CD4-positive, alpha-beta T cell treated with Interleukin-12 subunit alpha and Interleukin-12 subunit beta, for 1 hour (primary cell): ENCODE measurements at places on chromosomes 12 and 14.
A peak's percentile ranks its signal among the peaks of the same experiment; 100 is the strongest.

- DNase-seq, result no peak
These were observed 29.0 kb downstream of the SLC2A3 start for GRCh38 chr12:7907009-7907408.

GRCh38 chr12:52641468-52641867 is 10.5 kb downstream of the KRT2 start:
- DNase-seq, result no peak

GRCh38 chr12:118960865-118961264 is 20.5 kb upstream of the SRRM4 start:
- DNase-seq, result no peak

- no peak for DNase-seq
These were observed 234.9 kb downstream of the KTN1 start for GRCh38 chr14:55814873-55815272.

GRCh38 chr12:115716551-115716950 is 560.9 kb downstream of the MED13L start:
- no peak for DNase-seq

- DNase-seq, result no peak
These were observed 35.3 kb downstream of the PSMC1 start for GRCh38 chr14:90291699-90292098.

- DNase-seq, result no peak
These were observed 48.4 kb downstream of the ETV6 start for GRCh38 chr12:11697670-11698387.

DNA sequence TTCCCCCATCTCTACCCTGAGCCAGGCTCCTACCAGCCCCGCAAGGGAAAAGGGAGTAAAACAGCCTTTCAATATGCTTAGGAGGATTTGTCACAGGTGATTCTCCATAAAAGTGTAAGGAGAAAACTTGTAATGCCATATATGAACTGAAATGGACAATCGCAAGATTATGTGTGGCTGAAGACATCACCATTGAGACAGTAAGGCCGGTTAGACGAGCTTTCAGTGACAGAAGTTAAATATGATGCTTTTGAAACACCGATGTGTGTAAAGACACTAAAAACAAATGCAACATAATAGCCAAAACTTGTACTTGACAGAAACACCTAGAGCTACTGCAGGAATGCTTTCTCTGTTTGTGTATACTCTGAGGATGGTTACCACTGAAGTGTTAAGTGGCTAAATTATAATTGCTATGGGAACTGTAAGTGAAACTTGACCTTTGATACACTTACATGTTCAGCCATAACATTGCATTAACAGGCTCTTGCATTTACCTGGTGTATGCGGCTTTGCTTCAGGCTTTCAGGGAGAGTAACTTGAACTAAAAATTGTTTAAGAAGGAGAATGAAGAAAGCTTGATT is 42.3 kb downstream of the FAR2 start:
- no peak for DNase-seq

DNA sequence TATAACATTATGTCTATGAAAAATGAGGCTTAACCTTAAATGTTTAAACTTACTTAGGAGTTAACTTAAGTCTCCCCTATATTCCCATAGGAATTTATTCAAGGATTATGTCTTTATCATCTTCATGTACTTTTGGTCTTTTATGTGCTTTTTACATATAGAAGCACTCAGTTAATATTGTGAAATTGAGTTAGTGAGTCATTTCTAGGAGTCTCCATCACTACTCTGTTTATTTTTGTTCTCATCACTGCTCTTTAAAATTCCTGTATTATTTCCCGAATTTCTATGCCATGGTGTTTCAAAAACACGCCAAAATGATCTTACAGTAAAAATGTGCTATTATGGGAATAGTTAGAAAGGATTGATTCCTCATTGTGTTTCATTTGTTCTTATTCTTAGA is 31.6 kb downstream of the TBC1D15 start:
- DNase-seq, result no peak

GRCh38 chr12:47838286-47838931 is 18.7 kb upstream of the HDAC7 start:
- DNase-seq, result peak; percentile 55

DNA sequence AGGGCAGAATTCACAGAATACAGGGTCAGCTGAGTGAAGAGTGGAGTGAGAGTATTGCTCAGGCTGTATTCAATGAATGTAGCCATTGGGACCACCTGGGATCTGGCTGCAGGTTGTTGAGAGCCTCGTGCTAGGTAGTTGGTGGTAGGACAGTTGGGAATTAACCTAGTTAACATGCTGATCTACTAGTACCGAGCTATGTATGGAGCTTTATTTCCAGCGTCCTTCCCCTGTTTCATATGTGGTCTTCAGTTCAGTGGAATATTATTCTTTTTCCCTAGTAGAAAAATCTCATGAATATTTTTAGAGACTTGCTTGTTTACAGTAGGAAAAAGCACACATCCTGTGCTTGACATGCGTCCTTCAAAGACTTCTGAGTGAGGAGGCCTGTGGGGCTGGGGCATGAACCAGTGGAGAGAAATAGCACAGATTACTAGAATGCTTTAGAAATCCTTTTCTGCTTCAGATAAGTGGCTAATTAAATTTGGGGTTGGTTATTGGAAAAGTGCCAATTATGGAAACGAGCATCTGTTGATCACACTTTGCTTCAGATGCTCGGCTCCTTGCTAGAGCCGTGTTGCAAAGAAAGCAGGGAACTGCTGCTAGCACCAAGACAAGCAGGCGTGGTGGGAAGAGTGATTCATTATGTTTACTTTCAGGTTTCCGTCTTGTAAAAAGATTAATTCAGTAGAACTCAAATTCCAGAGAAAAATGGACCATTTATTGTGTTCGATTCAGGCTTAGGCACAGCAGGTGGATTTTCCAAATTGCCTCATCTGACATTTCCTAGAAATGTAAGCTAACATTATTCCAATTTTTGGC is 53.6 kb downstream of the ARF6 start:
- DNase-seq, result peak; percentile 36

DNA sequence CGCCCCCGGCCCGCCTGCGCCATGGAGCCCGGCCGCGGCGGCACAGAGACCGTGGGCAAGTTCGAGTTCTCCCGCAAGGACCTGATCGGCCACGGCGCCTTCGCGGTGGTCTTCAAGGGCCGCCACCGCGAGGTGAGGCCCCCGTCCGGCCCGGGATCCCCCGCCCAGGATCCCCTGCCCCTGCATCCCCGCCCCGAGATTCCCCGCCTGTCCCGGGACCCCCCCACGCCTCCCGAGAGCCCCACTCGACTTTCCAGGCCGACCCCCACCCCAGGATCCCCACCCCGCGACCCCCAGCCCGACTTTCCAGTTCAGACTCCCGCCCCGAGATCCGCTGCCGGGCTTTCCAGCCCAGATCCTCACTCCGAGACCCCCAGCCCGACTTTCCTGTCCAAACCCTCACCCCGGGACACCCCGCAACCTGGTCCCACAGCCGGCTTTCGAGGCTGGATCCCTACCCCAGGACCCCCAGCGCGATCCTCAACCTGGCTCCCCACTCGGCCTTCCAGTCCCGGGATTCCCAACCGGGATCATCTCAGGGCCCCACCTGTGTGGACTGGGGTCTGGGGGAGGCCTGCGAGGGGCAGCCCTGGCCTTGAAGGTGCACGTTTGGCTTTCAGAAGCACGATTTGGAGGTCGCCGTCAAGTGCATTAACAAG is 688 bp downstream of the ULK1 start:
- DNase-seq, result no peak

DNA sequence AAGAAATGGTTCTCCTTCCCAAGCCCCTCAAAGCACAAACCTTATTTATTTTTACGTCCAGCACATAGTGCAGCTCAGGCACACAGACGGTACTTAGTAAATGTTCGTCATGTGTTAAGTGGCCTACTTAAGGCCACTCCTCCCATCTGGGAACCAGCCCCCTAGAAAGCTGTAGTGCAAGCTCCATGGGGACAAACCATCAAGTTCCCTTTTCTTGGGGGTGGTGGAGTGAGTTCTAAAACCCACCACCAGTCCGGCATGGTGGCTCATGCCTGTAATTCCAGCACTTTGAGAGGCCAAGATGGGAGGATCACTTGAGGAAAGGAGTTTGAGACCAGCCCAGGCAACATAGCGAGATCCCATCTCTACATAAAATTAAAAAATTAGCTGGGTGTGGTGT is 49.4 kb downstream of the PITPNM2 start:
- no peak for DNase-seq

DNA sequence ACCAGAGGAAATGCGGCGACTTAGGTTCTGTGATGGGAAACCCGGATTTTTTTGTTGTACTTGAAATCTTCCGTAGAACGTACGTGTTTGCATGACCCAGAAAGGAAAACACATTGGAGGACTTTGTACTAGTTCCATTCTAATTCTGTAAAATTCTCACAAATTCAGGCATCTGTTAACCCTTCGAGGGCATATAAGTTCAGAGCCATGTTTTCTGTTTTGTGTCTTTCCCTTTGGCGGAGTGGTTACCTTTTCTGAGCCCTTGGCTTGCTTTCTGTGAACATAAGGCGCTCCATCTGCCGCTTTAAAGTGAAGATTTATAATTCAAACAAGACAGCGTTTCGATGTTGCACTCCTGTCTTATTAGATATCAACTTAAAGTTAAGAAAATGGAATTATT is 34.2 kb downstream of the BICD1 start:
- no peak for DNase-seq

DNA sequence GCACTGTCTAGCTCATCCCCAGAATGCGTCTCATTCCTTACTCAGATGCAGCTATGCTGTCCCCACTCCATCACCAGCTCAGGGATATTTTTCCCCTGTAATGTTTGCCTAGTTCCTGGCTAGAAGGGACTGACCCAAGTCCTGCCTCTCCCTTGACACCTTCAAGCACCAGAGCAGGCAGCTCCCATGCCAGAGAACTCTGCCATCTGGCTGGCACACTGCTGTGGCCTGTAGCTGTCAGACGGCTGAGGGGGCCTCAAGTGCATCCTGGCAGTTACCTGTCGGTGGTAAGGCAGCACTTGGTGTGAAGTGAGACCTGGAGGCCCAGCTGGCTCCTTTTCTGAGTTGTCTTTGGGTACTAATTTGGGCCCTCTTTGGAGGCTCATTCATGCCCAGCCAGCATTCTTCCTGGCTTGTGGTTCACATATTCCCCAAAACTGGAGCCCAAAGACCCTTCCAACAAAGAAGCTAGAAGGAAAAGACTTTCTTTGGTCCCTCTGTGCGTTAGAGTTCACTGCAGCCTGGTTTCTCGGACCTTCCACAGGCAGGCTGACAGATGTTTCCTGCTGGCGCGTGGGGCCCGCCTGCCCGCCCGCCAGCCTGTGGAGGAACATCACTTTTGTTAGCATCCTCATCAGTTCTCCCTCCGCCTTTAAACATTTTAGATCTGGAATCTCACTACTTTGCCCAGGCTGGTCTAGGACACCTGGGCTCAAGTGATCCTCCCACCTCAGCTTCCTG is 33.0 kb downstream of the RNF34 start:
- DNase-seq, result no peak

- no peak for DNase-seq
These were observed 6.9 kb downstream of the PHETA1 start for GRCh38 chr12:111361717-111362576.

DNA sequence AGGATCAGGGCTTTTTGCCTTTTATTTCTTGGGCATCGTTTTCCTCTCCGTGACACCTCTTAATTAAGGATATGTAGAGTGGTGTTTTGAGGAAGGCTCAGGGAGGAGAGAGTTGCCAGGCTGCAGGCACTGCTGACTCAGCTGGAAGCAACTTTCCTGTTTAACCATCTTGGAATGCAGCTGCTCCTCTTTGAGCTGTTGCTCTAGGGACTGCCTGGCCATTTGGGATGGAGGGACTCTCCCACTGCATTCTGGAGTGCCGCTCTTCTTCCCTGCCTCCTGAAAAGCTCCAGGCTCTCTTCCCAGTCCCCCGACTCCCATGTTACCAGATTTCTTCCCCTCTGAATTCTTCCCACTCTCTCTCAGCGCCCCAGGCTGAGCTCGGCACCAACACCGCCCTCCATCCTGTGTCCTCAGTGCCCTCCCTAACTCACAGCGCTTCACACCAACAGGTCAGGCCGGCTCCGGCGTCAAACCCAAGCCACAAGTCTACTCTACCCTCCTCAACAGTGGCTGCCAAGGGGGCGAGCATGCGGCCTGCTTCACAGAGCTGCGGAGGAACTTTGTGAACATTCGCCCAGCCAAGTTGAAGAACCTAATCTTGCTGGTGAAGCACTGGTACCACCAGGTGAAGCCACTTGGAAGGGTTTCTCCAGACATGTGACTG is 5.9 kb downstream of the OAS3 start:
- no peak for DNase-seq

GRCh38 chr14:73792481-73792880 is 59.1 kb upstream of the PTGR2 start:
- no peak for DNase-seq

DNA sequence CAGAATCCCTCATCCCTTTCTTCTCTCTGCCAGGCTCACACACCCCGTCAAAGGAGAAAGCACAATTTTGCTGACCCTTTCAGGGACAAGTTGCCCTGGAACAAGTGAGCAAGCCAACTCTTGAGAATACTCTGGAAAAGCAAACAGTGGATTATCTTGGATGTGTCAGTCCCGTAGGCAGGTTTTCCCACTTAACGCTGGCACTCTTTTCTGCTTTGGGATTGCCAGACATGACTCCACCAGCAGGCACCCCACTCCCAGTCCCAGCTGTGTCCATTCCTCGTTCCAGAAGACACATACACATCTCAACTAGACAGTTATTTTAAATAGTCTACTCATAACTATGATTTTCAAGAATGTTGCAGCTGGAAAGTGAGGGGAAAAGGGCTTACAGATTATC is 145.5 kb upstream of the CDKN3 start:
- DNase-seq, result no peak

GRCh38 chr14:59161561-59162175 is 26.8 kb upstream of the DAAM1 start:
- DNase-seq, result peak; percentile 17

- DNase-seq, result no peak
These were observed 3.8 kb upstream of the ARHGAP9 start for GRCh38 chr12:57483466-57483865.

GRCh38 chr12:107118624-107119023 is 25.3 kb upstream of the CRY1 start:
- no peak for DNase-seq

- DNase-seq, result no peak
These were observed 176.8 kb downstream of the PHLDA1 start for GRCh38 chr12:75854681-75855309.

DNA sequence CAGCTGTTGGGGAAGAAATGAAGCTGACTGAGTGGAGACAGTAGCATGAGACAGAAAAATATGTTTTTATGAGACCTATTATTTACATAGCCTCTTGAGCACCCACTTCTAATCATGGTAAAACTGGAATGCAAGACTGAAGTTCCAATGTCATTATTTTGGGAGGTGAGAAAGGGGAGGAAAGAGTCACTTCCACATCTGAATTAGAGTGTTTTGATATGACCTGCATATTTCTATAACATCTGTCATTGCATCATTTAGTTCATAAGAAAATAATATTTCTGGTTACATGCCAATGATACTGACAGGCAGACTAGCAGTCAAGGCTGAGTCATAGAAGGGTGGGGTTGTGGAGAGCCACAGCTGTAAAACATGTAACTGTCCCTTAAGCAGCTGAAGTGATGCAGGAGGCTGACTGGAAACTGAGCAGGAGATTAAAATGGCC is 26.7 kb downstream of the NTN4 start:
- no peak for DNase-seq

GRCh38 chr12:6158255-6158654 is 33.8 kb upstream of the VWF start:
- DNase-seq, result no peak
